ENCODE measurements at places on chromosomes 4 and X. TPM values are rescaled to one million over a fixed set of nuclear protein-coding genes. Genes with fewer than 3 reads are reported as not detected.
A peak's percentile ranks its signal among the peaks of the same experiment; 100 is the strongest.

Gene NEUROG2
- not detected for total RNA-seq

Gene TLR10
- 0.05 TPM for total RNA-seq

Gene HSFX1
- 1.0 TPM for total RNA-seq

DNA sequence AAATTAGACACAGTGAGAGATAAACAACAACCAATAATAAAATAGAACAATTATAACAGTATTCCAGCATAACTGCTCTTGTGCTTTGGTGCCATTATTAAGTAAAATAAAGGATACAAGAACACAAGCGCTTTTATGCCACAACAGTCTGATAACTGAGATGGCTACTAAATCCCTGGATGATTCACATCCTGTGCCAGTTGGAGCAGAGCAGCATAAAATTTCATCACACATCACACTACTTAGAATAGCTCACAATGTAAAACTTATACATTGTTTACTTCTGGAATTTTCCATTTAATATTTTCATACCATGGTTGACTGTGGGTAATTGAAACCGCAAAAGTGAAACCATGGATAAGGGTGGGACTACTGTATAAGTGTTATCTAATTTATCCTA, 399.9 kb upstream of the CNKSR2 start:
- H3K27ac ChIP-seq, result no peak overlapping the region
- H3K4me1 ChIP-seq, result no peaks in the 10 kb centered on the region
- no peaks in the 10 kb centered on the region for H3K36me3 ChIP-seq
- no peaks in the 10 kb centered on the region for H3K27me3 ChIP-seq
- no peak overlapping the region for H3K4me3 ChIP-seq

GRCh38 chr4:111707491-111707890, 437.8 kb upstream of the FAM241A start:
- H3K36me3 ChIP-seq, result no peaks in the 10 kb centered on the region
- H3K27ac ChIP-seq, result no peak overlapping the region
- DNase-seq, result no peak
- H3K4me1 ChIP-seq, result no peaks in the 10 kb centered on the region
- H3K27me3 ChIP-seq, result no peaks in the 10 kb centered on the region

- DNase-seq, result no peak
- H3K27ac ChIP-seq, result no peak overlapping the region
- no peaks in the 10 kb centered on the region for H3K4me1 ChIP-seq
- no peaks in the 10 kb centered on the region for H3K27me3 ChIP-seq
- no peak overlapping the region for H3K4me3 ChIP-seq
Measured at GRCh38 chr4:151721466-151721865, 39.3 kb downstream of the GATB start.

GRCh38 chr4:48762408-48762807, 17.7 kb downstream of the FRYL start:
- H3K27me3 ChIP-seq, result no peaks in the 10 kb centered on the region
- H3K27ac ChIP-seq, result no peak overlapping the region
- H3K4me3 ChIP-seq, result no peak overlapping the region
- DNase-seq, result no peak
- H3K36me3 ChIP-seq, result no peaks in the 10 kb centered on the region
- H3K4me1 ChIP-seq, result no peaks in the 10 kb centered on the region

DNA sequence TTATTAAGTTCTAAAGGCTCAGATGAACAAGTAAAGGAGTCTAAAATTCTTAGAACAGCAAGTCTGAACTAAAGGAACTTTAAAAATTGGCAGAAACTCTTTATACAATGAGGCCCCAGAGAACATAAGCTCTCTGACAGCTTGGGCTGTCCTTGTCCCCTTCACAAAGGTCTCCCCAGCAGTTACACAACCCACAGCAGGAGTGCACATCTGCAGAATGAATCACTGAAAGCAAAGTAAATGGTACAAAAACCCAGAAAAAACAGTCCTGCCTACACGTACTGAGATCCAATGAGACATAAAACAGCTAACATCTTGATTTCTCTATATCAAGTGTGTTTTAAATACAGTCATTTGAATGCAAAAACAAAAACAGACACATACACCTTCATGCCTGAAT, 18.7 kb downstream of the RBBP7 start:
- no peak for DNase-seq
- no peaks in the 10 kb centered on the region for H3K4me1 ChIP-seq
- H3K27ac ChIP-seq, result no peak overlapping the region
- H3K4me3 ChIP-seq, result no peak overlapping the region
- no peaks in the 10 kb centered on the region for H3K27me3 ChIP-seq

DNA sequence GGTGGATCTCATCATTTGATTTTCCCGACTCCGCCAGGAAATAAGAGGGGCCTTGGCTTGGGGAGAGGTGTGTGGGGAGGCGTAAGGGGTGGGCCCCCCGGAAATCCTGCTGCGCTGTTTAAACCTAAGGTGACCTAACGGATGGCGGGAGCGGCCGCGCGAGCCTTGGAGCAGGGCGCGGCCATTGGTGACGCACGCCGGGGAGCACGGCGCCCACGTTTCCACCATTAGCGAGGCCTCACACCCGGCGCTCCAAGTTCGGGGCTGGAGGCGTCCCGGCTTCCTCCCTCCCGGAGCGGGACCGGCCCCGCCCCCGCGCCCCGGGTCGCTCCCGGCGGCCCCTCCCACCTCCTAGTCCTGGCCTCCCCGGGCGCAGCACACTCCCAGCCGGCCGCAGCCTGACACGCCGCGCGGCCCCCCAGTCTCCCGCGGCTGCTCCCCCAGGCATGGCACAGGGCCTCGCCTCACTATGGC, at the start of gene SMS:
Gene SMS (plus strand): TSS at position 354 of the 474 bp plus-strand sequence. CDS start 116 bp downstream, at position 470.
- no peak for DNase-seq
- no peaks in the 10 kb centered on the region for H3K27me3 ChIP-seq
- H3K27ac ChIP-seq, result peak within 1 kb of the TSS; percentile 73

DNA sequence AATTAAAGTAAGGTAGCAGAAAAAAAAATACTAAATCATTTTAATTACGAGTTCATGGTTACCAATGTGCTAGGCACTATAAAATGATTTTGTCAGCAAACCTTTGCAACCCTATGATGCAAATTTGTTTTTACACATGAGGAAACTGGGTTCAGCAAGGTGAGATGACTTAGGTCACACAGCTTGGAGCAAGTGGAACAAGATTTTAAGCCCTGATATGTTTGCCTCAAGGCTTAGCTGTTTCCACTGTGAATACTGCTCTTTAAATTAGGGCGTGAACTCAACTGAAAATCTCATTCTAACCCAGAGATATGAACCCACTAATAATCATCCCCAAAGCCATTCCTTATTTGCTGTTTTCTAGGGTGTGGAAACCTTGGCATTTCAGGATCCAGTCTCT, 86.3 kb downstream of the CEP44 start:
- H3K4me1 ChIP-seq, result no peaks in the 10 kb centered on the region
- DNase-seq, result no peak
- no peak overlapping the region for H3K4me3 ChIP-seq

- H3K4me1 ChIP-seq, result no peaks in the 10 kb centered on the region
- no peak overlapping the region for H3K27ac ChIP-seq
- DNase-seq, result no peak
Measured at GRCh38 chrX:138298268-138298667, 413.2 kb downstream of the FGF13 start.

DNA sequence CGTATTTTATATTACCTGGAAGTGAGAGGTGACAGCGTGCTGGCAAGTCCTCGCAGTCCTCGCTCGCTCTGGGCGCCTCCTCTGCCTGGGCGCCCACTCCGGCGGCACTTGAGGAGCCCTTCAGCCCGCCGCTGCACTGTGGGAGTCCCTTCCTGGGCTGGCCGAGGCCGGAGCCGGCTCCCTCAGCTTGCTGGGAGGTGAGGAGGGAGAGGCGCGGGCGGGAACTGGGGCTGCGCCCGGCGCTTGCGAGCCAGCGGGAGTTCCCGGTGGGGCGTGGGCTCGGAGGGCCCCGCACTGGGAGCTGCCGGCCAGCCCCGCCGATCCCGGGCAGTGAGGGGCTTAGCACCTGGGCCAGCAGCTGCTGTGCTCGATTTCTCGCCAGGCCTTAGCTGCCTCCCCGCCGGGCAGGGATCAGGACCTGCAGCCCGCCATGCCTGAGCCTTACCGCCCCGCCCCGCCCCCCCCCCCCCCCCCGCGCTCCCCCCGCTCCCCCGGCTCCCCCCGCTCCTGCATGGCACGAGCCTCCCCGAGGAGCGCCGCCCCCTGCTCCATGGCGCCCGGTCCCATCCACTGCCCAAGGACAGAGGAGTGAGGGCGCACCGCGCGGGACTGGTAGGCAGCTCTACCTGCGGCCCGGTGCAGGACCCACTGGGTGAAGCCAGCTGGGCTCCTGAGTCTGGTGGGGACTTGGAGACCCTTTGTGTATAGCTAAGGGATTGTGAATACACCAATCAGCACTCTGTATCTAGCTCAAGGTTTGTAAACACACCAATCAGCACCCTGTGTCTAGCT, 298.9 kb upstream of the MAGEB16 start:
- no peak overlapping the region for H3K27ac ChIP-seq
- H3K36me3 ChIP-seq, result no peaks in the 10 kb centered on the region
- no peaks in the 10 kb centered on the region for H3K4me1 ChIP-seq
- DNase-seq, result no peak
- H3K4me3 ChIP-seq, result no peak overlapping the region

GRCh38 chr4:143531380-143531779, 17.9 kb downstream of the SMARCA5 start:
- no peak overlapping the region for H3K27ac ChIP-seq
- no peaks in the 10 kb centered on the region for H3K4me1 ChIP-seq
- no peak for DNase-seq
- peaks cover 42% of the 10 kb centered on the region for H3K36me3 ChIP-seq

GRCh38 chr4:143023239-143023918, 161.3 kb upstream of the USP38 start:
- H3K27ac ChIP-seq, result no peak overlapping the region
- no peaks in the 10 kb centered on the region for H3K4me1 ChIP-seq
- no peak overlapping the region for H3K4me3 ChIP-seq

GRCh38 chr4:32564626-32565025, 1844.5 kb downstream of the PCDH7 start:
- no peaks in the 10 kb centered on the region for H3K36me3 ChIP-seq
- no peak overlapping the region for H3K27ac ChIP-seq
- no peaks in the 10 kb centered on the region for H3K4me1 ChIP-seq
- no peak overlapping the region for H3K4me3 ChIP-seq

All from Panc1 (cell line).